Activated CD8-positive, alpha-beta memory T cell treated with anti-CD3 and anti-CD28 coated beads, Interleukin-2, amount 10 ng/mL, durations not matched to agents 7 days and 5 days (primary cell): ENCODE measurements at places on chromosomes 11 and 22. TPM values are rescaled to one million over a fixed set of nuclear protein-coding genes. Genes with fewer than 3 reads are reported as not detected.

The CSNK2A3 gene
- total RNA-seq, result 0.84 TPM

The MUC6 gene
- not detected for total RNA-seq

The OR6A2 gene
- total RNA-seq, result not detected

The HORMAD2 gene
- total RNA-seq, result 0.09 TPM

The CYP2D6 gene
- 2.5 TPM for total RNA-seq
